AG04449 (cell line): ENCODE measurements at places on chromosomes 13 and 19.

DNA sequence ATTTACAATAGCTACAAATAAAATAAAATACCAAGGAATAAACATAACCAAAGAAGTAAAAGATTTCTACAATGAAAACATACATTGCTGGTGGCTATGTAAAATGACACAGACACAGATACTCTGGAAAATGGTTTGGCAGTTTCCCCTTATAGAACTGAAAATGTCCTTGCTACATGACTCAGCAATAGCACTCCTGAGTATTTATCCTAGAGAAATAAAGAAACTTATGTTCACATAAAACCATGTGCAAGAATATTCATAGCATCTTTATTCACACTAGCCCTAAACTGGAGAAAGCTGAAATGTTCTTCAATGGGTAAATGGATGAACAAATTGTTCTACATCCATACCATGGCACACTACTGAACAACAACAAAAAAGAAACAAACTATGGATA, 100.2 kb upstream of the RFC3 start:
- DNase-seq = no peak

- no peak for DNase-seq
Observed at GRCh38 chr13:114045113-114045735, 71.3 kb upstream of the C13orf46 start.

DNA sequence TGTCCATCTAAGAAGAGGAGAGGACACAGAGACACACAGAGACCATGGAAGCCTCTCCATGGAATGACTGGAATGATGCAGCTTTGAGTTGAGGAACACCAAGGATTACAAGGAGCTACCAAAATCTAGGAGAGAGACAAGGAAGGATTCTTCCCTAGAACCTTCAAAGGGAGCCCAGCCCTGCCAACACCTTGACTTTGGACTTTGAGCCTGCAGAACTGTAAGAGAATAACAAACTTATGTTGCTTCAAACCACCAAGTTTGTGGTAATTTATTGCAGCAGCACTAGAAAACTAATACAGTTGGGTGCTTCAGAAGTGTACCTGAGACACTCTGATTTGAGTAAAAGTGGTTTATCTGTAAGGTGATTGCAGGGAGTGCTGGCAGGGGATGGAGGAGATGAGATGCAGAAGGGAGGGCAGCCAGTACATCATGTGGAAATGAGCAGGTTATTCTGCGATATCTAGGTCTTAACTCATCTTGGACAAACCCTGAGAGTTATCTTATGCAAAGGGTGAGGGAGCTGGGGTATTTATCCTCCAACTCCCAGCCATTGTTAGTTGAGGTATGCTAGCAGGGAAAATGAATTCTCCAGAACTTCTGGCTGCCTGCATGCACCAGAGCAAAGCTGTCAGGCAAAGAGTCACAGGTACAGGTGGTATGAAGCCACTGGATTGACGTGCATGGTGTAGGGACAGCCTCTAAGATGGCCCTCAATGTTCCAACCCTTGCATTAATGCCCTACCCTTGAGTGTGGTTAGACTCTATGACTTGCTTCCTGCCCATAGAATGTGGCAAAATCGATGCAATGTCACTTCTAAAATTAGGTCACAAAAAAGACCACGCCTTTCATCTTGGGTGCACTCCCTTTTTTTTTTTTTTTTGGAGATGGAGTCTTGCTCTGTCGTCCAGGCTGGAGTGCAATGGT, 31.3 kb upstream of the ADGRL1 start:
- no peak for DNase-seq

DNA sequence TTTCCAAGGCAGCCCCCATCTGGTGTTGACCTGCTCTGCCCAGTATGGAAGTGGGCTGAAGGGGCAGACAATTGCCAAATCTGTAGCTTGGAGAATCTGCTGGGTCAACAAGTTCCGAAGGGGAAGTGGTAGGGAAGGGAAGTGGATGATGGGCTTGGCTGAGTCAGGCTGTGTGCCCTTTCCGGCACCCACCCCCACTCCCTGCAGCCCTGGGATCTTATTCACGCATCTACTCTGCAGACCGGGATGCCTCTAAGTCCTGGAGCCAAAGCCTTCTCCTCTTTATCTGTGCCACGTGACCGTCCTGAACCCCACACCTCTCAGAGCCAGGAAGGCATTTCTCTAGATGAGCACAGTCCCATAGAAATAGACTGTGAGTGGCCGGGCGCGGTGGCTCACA, 7.5 kb upstream of the C5AR2 start:
- no peak for DNase-seq

DNA sequence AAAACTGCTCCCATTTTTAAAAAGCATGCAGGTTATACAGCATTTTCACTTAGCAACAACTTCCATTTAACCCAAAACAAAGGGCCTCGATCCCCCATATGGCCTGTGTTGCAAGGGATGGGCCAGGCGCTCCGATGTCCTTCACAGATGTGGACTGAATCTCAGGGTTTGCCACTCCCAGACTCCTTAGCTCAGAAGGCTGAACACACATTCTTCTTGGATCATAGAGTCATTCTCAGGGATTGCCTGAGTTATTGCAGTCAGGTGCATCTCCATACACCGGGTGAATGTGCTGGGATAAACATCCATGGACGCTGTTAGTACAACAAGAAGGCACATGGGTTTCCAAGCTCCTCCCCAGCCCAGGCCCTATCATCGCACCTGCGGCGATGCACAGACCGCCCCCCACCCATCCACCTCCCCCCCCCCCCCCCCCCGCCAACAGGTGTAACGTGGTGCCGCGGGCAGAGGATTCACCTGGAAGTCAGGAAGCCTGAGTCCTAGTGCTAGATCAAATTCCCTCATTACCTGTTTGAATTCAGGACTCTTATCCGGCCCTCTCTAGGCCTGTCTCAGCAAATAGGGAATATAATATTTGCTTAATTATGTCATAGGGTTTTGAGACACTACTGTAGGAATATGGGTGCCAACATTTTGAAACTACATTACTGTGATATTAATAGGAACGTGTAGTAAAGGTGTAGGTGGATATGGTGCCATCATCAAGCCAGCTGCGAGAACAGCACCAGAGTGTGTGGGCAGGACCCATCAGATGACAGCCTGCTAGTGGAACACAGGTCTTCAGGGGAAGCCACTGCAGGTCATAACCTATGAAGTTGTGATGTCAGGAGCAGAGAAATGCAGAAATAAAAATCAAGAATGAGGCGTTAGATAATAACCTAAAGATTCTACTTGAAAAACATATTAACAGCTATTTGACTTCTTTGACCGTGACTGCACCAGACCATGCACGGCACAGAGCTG, 110.9 kb downstream of the SACS start:
- DNase-seq = no peak

- DNase-seq = no peak
Observed at GRCh38 chr13:41401366-41401765, 56.0 kb upstream of the RGCC start.

DNA sequence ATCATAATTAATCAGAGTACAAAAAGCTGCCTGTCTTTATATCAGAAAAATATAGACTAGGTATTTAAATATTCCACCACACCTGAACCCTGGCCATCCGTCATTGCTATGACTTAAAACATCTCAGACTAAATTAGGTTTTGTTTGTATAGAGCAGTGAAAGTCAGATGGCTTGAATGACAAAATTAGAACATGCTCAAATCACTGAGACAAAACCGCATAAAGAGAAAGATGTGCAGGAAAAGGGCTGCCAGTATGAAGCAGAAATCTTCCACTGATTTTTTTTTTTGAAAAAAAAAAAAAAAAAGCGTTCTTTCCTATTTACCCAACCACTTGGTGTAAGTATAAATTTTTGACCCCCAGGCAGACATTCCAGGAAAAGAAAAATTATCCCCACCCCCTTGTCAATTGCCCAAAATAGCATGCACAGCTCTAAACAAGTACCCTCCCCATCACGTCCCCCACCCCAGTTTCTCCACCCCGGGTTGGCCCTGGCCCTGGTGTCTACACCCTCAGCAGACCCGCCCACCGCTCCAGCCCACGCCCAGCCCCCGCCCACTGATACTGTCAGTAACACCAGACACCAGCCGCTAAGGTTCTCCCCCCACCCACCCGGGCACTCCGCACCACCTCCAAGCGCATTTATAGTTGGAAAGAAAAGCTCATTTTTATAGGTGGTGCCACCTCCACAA, 118.6 kb downstream of the URI1 start:
- no peak for DNase-seq

GRCh38 chr13:51015973-51016372, 95.1 kb downstream of the C13orf42 start:
- no peak for DNase-seq

DNA sequence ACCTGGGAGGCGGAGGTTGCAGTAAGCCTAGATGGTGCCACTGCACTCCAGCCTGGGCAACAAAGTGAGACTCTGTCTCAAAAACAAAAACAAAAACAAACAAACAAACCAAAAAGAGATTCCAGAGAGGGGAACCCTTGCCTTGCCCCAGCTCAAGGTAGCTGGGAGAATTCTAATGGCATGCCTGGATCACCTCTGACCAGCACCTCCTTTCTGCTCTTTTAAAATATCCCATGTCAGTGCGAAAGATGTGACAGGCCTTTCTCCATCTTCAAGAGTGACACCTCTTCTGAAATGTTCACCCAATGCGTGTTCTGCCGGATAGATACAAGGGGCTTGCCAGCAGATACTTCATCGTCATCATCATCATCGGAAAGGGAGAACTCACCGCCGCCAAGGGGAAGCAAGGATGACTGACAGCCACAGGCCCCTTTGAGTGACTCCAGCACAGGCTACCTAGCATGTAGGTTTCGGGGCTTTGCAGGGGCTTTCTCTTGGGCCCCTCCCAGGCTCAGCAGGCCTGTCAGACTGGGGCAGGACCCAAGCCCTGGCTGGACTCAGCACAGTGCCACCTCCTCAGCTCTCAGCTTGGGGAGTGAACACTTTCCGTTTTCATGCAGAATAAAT, 18.9 kb upstream of the LRP3 start:
- DNase-seq = no peak

DNA sequence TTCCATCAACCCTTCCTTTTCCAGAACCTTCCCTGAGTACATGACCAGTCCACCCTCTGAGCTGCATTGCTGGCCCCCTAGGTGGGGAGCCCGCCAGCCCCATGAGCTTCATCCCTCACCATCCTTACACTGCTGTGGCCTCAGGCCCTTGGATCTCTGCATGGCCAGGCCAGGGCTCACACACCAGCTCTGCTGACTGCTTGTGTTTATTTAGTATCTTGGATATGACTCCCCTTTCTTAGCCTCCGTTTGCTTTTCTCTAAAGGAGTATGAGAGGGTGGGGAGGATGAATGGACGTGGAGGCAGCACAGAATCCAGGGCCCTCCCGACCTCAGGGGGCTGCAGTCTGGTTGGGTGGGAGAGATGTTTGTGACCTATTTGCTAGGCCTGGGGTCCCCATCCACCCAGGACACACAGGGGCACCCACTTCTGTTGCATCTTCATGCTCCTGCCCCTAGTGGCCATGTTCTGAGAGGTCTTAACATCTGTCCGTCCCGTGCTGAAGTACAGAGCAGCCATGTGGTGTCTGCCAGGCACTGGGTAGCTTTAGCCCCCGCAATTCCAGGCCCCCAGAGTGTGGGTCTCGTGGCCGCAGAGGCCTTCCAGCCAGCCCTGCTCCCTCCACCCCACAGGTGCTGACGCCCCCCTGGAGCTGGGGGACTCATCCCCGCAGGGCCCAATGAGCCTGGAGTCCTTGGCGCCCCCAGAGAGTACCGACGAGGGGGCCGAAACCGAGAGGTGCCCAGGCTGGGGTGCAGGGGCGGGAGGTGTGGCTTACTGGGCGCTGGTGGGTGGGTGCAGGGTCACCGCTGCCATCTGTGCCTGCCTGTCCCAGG, 13.0 kb downstream of the ARHGEF1 start:
- DNase-seq = no peak

DNA sequence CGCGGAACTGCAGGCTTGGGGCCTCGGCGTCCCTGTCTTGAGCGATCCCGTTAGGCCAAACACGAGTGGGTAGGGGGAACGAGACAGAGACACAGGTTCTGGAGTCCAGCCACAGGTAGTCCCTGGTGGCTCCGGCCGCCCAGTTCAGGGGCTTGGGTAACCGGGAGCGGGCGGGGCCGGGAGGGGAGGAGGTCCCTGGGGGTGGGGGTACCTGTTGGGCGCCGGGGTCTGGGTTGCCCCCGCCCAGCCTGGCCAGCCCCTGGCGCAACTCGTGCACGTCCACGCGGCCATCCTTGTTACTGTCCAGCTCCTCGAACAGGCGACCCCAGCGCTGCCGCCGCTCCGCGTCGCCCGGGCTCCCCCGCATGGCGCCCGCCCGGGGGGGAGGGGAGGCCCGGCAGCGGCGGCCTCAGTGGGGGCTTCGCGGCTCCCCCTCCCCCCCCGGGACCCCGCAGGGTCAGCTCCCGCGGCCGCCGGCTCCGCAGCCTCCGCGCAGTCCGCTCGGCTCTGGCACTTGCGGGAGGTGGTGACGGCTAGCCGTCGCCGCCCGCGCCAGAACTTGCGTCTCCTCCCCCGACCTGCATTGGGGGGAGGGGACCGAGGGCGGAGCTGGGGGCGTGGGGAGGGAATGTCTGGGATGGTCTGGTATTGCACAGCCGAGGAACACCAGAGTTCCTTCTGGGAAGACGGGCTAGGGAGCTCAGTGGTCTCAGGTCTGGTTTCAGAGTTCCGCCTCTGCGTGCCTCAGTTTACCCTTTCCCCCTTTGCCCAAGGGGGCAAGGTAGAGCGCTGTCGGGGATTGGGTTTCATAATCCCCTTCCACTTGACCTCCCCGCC, at the start of gene SLC25A23:
TSS of gene SLC25A23 (minus strand) at position 531 of the 837 bp plus-strand sequence. CDS start at position 367, 164 bp downstream.
- DNase-seq = no peak

GRCh38 chr19:38850436-38850975, 720 bp upstream of the HNRNPL start:
- peak; percentile 100 for DNase-seq

DNA sequence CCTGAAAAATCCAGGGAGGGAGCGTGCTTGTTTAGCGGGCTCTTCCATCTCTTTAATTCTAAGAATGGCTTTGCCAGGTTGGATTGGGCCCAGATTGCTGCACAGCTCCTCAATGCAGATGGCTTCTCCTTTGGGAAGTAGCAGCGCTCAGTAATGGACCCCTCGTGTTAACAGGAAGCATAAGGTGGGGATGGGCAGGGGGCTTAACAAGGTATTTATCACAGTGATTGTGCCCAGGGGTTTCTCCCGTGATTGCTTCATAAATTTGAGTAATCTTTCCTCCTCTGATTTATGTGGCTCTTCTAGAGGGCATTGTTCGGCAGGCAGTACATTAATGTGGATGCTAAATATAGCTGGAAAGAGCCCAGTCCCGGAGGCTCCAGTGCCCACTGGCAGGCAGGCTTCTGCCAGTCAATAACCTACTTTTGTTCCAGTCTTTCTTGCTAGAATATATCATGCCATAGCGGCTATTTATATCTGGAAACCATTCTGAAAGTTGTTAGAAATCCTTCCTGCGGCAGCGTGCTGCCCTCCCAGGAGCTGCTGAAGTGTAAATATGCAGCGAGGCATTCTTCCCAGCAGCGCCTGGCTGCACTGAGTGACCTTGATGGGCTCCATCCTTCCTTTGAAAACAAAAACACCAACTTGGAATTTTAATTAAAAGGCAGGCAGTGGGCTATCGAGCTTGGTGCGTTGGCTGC, 65.0 kb downstream of the FGF9 start:
- no peak for DNase-seq

- DNase-seq = no peak
Observed at GRCh38 chr19:28208745-28209144, 1004.2 kb downstream of the UQCRFS1 start.
